ENCODE measurements at places on chromosomes 12 and 14.

- peaks cover 79% of the 10 kb centered on the region for H3K27me3 ChIP-seq
- DNase-seq: no peak
- H3K4me3 ChIP-seq: no peak overlapping the region
- peaks cover 21% of the 10 kb centered on the region for H3K4me1 ChIP-seq
- no peak overlapping the region for H3K27ac ChIP-seq
These were observed 5.6 kb downstream of the SIX1 start for GRCh38 chr14:60643463-60644314.

DNA sequence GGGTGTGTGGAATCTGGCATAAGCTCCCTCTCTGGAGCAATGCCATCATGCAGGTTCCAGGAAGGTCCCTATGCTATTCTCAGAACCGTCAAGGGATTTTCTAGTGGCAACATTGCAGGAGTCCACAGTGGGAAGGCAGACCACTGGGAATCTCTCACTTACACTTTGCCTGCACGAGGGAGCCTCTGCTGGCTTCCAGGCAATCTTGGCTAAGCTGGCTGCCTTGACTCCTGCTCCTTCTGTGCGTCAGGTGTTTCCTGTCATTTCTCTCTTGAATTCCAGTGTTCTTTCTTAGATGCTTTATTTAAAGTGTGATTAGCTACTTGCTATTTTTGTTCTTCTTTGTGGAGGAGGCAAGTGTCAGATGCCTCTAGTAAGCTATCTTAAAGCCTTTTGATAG lies 414.0 kb upstream of the ATP2B1 start:
- peak; percentile 54 for DNase-seq
- H3K27ac ChIP-seq: no peak overlapping the region
- H3K27me3 ChIP-seq: no peaks in the 10 kb centered on the region
- H3K4me3 ChIP-seq: no peak overlapping the region
- no peaks in the 10 kb centered on the region for H3K36me3 ChIP-seq

DNA sequence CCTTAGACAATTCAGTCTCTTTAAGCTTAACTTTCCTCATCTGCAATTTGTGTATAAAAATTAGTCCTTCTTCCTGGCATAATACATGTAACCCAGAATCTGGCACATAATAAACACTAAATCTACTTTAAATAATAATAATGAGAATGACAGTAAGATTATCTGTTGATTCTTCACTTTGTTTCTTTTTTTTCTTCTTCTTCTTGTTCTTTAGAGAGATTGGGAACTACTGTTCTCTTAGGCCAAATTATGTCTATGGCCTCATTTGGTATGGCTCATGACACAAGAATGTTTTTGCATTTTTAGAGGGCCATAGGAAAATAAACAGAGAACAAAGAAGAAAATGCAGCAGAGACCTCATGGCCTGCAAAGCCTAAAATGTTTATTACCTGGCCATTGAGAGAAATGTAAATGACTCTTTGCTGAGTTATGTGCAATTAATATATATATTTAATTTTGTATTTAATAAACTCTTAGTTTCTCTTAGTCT lies 275.8 kb downstream of the SLC6A15 start:
- no peaks in the 10 kb centered on the region for H3K4me1 ChIP-seq
- DNase-seq: no peak
- no peak overlapping the region for H3K27ac ChIP-seq
- H3K36me3 ChIP-seq: no peaks in the 10 kb centered on the region

DNA sequence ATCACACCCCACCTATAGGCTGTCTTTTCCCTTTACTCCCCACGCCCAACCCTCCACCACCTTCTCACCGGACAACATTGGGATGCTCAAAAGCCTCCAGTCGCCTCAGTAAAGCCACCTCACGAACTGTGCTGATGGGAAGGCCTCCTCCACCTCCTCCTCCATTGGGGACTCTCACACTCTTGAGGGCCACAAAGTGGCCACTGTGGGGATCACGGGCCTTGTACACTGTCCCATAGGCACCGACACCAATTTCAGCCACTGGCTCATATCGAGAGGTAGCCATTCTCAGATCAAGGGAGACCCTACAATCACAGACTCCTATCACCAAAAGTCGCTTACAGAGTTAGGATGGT lies 700 bp downstream of the CDK4 start:
- H3K4me1 ChIP-seq: peaks cover 17% of the 10 kb centered on the region
- no peak for DNase-seq
- peaks cover 4% of the 10 kb centered on the region for H3K36me3 ChIP-seq
- H3K4me3 ChIP-seq: peak overlapping the region; percentile 61
- H3K27me3 ChIP-seq: peaks cover 23% of the 10 kb centered on the region
- peak overlapping the region; percentile 68 for H3K27ac ChIP-seq

- H3K36me3 ChIP-seq: no peaks in the 10 kb centered on the region
- no peak for DNase-seq
- no peaks in the 10 kb centered on the region for H3K27me3 ChIP-seq
- H3K4me3 ChIP-seq: no peak overlapping the region
- no peak overlapping the region for H3K27ac ChIP-seq
These were observed 432.1 kb downstream of the CCDC91 start for GRCh38 chr12:28622406-28622805.

DNA sequence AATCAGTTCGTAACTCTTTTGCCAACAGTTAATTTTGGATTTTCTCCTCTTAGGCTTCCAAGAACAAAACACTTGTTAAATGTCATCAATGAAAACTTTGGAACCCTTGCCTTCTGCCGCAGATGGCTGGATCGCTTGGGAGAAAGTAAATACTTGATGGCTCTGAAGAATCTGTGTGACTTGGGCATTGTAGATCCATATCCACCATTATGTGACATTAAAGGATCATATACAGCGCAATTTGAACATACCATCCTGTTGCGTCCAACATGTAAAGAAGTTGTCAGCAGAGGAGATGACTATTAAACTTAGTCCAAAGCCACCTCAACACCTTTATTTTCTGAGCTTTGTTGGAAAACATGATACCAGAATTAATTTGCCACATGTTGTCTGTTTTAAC lies 37.7 kb downstream of the USP44 start:
- H3K27me3 ChIP-seq: no peaks in the 10 kb centered on the region
- no peak for DNase-seq
- H3K36me3 ChIP-seq: peaks cover 5% of the 10 kb centered on the region

DNA sequence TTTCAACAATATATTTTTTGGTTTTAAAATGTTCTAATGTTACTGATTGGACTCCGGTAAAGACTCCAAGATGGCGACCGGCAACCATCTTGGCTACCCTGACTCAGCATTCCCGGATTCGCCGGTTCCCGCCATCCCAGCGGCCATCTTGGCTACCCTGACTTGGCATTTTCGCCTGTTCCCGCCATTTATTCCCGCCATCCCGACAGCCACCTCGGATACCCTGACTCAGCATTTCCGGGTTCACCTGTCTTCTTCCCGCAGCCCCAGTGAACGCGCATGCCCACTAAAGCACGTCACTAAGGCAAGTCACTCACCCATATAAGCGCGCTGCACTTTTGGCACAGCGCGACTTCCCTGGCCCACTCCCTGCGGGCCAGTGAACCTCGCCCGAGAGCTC lies 9.0 kb upstream of the LRFN5 start:
- no peak for DNase-seq
- no peaks in the 10 kb centered on the region for H3K4me1 ChIP-seq
- H3K27ac ChIP-seq: no peak overlapping the region

GRCh38 chr14:94761348-94761996 lies 8.4 kb downstream of the GSC start:
- H3K27ac ChIP-seq: no peak overlapping the region
- no peaks in the 10 kb centered on the region for H3K4me1 ChIP-seq
- DNase-seq: no peak
- H3K36me3 ChIP-seq: no peaks in the 10 kb centered on the region
- no peak overlapping the region for H3K4me3 ChIP-seq
- H3K27me3 ChIP-seq: peaks cover 15% of the 10 kb centered on the region

- H3K4me1 ChIP-seq: peaks cover 12% of the 10 kb centered on the region
- no peak overlapping the region for H3K4me3 ChIP-seq
- H3K27ac ChIP-seq: no peak overlapping the region
- DNase-seq: no peak
- H3K36me3 ChIP-seq: peaks cover 14% of the 10 kb centered on the region
These were observed 4.5 kb downstream of the RPS26 start for GRCh38 chr12:56046027-56046780.
